ENCODE measurements at places on chromosomes 6 and 20.
A peak's percentile ranks its signal among the peaks of the same experiment; 100 is the strongest.

GRCh38 chr20:20568604-20569205 lies 143.7 kb downstream of the RALGAPA2 start:
- DNase-seq: peak; percentile 31

DNA sequence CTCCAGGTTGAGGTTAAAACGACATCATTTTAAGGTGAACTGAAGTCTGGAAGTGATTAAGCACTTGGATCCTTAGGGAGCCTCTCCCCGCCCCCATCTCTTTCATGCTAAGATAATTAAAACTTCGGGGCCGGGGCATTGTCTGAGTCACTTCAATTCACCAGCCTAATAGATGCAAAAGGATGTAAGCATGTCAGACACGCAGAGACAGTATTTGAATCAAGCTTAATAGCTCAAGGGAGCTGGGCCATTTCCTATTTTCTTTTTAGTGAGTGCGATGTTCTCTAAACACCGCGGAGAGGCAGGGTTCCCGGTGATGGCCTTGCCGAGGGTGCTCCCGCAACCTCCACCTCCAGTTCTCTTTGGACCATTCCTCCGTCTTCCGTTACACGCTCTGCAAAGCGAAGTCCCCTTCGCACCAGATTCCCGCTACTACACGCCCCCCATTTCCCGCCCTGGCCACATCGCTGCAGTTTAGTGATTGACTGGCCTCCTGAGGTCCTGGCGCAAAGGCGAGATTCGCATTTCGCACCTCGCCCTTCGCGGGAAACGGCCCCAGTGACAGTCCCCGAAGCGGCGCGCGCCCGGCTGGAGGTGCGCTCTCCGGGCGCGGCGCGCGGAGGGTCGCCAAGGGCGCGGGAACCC lies 516 bp upstream of the IRF4 start:
- no peak for DNase-seq

- DNase-seq: no peak
These were observed 307.5 kb downstream of the EYS start for GRCh38 chr6:65399355-65400084.

DNA sequence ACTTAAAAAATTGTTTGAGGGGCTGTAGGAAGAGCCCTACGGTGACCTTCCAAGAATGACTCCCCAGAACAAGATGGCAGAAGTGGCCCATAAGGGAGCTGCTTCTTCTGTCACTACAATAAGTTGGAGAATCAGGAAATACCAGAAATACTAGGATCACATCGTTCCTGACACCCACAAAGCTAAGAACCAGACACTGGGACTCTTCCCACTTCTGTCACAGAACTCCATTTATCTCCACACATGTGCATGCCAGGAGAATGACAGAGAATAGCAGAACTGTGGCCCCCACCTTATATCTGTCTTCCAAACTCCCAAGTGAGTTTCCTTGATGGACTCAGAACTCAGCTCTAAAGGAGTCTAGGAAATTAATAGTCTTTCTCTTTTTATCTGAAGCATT lies 54.6 kb upstream of the UBR2 start:
- DNase-seq: no peak

- DNase-seq: no peak
These were observed 14.5 kb downstream of the CSNK2A1 start for GRCh38 chr20:528923-529604.

GRCh38 chr6:36984581-36985416 lies 1.2 kb downstream of the MTCH1 start:
- DNase-seq: peak; percentile 73

- DNase-seq: no peak
These were observed 123.3 kb upstream of the ATXN1 start for GRCh38 chr6:16884526-16884925.

- DNase-seq: no peak
These were observed 104.1 kb downstream of the CDH4 start for GRCh38 chr20:61356196-61356595.

DNA sequence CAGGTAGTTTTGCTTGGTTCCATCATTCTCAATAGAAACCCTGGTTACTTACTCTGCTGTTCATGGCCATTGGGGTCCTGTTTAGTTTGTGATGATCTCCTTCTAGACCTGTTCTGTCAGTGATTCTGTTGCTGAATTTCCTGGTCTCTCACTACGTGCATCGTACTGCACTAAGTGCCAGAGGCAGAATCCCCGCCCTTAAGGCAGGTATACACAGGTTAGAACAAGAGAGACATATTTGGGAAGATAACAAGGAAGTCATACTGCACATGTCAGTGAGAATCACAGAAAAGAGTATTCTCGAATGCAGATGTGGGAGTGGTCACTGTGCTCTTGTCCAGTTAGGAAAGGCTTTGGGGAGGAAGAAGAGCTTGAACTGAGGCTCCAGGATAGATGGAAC lies 148.1 kb upstream of the MYLIP start:
- DNase-seq: no peak

DNA sequence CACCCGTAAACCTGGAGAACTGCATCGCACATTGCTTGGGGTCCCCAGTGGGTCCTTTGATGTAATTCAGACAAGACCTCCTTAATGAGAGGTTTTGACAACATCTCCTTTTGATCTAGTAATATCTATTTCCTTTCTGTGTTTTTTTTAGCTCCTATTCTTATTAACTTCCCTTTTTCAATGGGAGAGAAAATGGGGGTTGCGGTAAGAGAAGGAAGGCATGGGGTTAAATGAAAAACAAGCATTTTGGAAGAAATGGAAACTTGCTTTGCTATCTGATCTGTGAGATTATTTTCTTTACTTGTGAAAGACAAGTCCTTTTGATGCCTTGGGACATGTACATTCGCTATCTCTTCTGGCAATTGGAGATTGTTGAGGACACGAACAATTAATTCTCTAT lies 418.6 kb upstream of the MAN1A1 start:
- DNase-seq: no peak

GRCh38 chr6:27693766-27694546 lies 218.2 kb downstream of the OR2B2 start:
- peak; percentile 72 for DNase-seq

GRCh38 chr20:52867305-52867704 lies 104.9 kb upstream of the TSHZ2 start:
- no peak for DNase-seq

DNA sequence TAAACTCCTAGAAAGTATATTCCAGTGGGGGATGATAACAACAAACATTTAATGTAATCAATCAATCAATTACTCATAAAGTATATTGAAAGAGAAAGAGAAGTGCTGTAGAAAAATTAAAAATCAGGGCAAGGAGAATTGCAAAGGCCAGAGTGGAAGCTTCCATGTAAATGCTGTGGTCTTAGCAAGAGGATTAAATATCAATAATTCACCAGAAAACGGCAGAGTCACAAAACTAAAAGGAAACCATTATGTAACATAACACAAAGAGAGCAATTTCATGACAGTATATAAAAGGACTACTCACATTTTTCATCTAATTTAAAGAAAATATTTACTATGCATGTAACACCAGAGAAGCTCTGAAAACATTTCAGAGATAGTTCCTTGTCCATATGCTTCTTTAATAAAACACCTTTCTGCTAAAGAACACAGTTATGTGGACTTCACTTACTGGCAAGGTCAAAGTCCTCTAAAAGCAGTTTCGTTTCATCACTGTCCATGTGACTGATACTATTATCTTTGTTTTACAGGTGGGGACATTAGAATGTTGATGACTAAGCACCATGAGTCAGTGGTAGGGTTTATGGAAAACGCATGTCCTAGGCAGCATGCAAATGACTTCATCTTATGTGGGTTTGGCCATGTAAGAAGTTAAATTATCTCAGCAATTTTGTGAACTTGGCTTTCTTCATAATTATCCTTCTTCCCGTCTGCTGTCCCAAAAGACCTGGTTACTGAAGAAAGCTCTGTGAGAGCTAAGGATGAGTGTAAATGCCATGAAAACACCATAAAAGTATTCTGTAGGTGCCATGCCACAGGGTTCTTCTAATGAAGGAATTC lies 185.8 kb upstream of the TENT5A start:
- DNase-seq: no peak

DNA sequence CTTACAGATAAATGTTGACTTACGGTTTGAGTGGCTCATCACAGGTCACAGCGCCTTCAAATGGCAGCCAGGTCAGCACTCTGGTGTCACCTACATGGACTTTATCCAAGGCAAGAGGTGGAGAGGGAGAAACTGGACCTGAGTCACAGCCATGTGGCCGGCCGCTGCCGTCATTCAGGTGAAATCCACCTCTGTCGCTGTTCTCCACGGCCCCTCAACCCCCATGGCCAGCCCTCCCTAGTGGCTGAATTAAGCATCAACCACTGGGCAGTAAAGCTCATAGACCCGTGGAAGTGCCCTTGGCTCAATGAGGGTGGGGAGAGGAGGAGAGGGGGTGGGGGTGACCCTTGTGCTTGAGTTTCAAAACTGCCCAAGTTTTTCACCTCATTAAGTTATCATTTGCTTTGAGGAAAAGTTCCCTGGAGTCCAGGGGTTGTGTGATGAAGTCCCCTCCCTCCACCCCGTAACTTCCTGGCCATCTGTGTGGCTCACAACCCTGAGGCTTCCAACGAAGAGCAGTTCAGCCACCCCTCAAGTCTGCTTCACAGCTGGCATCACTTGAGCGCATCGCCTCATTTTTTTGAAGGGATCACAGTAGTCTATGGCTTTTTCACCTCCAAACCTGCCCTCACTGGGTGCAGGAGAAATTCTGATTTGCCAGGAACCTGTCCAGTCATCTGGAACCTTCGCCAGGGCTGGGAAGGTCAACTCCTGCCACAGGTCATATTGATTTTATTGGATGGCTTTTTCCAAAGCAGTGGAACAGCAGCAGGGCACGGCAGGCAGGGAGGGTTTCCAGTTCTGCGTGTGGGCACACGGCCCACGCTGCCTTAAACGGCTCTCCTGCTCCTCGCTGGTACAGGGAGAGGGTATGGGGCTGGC lies 43.5 kb upstream of the APCDD1L start:
- DNase-seq: no peak
